CD4-positive, alpha-beta T cell treated with Interleukin-4 for 1 hour (primary cell): ENCODE measurements at places on chromosomes 5 and 9.

GRCh38 chr5:20949636-20950035 lies 961.6 kb upstream of the CDH18 start:
- DNase-seq: no peak

DNA sequence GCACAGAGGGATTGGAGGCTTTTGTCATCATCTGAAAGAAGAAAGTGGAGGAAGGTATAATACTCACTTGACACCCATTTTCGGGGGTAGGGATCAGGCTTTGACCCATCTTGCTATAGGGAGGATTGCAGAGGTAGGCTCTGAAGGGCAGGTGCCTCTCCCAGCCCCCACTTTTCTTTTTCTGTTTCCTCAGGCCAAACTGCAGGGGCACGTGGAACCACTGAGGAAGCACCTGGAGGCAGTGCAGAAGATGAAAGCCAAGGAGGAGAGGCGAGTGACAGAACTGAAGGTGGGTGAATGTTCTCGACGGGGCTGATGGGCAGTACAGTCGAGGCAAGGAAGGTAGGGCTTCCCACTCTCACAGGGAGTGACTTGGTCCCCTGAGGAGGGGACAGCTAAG lies 7.5 kb downstream of the TRIM41 start:
- no peak for DNase-seq

- DNase-seq: no peak
Measured at GRCh38 chr5:161149078-161149477, 297.1 kb upstream of the ATP10B start.

DNA sequence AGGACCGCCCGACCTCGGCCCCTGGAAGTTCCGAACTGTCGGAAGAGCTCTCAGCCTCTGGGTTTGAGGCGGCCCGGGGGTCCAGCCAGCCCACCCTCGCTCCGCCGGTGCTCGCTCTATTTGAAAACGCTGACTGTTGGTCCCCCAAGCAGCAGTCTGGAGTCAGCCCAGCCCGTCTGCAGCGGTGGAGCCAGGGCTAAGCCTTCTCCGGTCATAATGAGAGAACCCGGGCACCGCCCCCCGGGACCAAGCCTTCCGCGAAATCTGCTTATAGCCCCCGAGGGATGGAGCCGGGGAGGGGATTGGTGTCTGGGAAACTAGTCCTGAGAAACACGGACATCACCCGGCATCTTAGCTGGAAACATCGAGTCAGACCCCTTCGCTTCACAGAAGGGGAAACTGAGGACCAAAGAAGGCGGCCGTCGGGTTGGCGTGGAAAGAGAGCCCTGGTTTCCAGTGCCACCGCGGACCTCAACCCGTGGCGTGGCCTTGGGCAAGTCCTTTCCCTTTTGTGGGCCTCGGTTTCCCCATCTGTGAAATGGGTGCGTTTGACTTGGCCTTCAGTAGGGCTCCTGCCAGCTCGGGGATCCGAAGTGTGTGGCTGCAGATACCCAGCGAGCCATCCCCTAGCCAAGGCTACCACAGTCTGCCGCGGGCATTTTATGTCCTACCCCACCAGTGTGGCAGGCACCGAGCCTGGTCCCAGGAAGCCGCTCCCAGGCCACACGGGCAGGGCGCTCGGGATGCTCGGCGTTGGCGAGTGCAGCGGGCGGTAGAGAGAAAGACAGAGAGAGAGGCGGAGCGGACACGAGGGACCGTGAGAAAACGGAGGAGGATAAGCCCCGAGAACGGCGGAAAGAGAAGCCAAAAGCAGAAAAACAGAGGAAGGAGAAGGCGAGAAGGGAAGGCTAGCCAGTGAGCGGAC lies 857 bp downstream of the ADAM19 start:
- DNase-seq: no peak

GRCh38 chr5:74765201-74765600 lies 1.7 kb downstream of the GFM2 start:
- DNase-seq: no peak

- no peak for DNase-seq
Measured at GRCh38 chr9:135127718-135128670, 40.5 kb downstream of the OLFM1 start.

DNA sequence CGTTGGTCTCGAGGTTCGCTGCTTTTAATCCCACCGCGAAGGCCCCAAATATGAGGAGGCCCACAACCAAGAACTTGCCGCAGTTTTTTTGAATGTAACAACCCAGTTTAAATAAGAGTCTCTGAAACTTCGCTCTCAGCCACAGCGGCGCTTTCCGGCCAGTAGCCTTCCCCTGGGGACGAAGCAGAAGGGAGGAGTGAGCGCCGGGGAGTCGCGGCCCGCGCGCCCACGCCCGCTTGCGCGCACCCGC lies 10.4 kb downstream of the PTCH1 start:
- peak; percentile 23 for DNase-seq

- no peak for DNase-seq
Measured at GRCh38 chr9:110320651-110321445, 16.8 kb downstream of the TXNDC8 start.

- DNase-seq: no peak
Measured at GRCh38 chr9:32647671-32648070, 12.2 kb upstream of the TAF1L start.

GRCh38 chr9:125850763-125851162 lies 103.6 kb downstream of the PBX3 start:
- DNase-seq: no peak

DNA sequence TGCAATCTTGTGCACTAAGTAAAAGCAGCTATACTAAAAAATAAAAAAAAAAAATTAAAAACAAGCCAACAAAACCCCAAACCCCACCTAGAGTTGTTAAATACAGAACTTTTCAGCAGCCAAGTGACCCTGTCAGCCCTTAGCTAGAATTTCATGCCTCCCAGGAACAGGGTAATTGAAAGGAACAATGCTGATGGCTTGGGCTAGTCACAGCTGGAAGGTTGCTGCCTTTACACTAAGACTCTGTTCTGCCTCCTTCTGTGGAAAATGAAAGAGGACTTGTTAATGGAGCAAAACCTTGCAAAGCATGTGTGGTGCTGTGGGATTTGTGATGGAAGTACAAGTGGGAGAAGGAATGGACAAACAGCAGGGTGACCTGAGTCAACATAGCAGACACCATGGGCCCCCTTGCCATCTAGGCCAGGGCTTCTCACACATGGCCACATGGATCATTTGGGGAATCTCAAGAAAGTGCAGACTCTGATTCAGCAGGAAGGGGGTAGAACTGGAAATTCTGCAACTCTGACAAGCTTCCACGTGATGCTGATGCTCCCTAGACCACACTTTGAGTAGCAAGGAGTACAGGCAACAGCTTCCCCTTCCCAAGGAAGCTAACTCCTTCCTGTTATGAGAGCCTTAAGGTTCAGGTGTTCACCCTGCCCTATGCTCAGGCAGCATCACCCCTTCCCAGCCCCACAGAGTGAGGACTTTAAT lies 14.9 kb upstream of the TMEM252 start:
- no peak for DNase-seq
